ENCODE measurements at places on chromosomes 5 and 9. TPM values are rescaled to one million over a fixed set of nuclear protein-coding genes. Genes with fewer than 3 reads are reported as not detected.

Gene DCTN4
- 94.0 TPM for total RNA-seq

Gene WNT8A
- total RNA-seq: 0.71 TPM

Gene C9orf85
- 14.4 TPM for total RNA-seq

Gene CCDC152
- total RNA-seq: 5.2 TPM

Gene FRRS1L
- 5.3 TPM for total RNA-seq

Gene RAD17
- total RNA-seq: 75.9 TPM

- no peak for DNase-seq
Measured at GRCh38 chr5:158590746-158591300, 508.9 kb downstream of the EBF1 start.

GRCh38 chr5:178160176-178160575 is 6.5 kb upstream of the NHP2 start:
- DNase-seq: no peak

DNA sequence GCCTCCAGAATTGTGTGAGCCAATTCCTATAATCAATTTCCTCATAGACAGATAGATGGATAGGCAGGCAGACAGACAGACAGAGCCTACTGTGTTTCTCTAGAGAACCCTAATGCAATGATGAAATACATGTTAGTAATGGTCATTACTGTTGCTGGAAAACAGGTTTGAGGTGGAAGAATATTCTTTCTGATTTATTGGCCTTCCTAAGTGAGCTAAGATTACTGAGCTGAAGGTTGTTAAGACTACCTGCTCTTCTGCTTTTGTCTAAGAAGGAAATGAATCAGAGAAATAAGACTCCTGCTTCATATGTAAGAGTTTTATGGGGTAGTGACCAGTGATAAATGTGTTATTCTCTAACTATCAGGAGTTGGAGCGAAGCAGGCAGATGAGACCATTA is 219.9 kb downstream of the ELAVL2 start:
- no peak for DNase-seq
